ENCODE measurements at places on chromosomes 7 and 10.

DNA sequence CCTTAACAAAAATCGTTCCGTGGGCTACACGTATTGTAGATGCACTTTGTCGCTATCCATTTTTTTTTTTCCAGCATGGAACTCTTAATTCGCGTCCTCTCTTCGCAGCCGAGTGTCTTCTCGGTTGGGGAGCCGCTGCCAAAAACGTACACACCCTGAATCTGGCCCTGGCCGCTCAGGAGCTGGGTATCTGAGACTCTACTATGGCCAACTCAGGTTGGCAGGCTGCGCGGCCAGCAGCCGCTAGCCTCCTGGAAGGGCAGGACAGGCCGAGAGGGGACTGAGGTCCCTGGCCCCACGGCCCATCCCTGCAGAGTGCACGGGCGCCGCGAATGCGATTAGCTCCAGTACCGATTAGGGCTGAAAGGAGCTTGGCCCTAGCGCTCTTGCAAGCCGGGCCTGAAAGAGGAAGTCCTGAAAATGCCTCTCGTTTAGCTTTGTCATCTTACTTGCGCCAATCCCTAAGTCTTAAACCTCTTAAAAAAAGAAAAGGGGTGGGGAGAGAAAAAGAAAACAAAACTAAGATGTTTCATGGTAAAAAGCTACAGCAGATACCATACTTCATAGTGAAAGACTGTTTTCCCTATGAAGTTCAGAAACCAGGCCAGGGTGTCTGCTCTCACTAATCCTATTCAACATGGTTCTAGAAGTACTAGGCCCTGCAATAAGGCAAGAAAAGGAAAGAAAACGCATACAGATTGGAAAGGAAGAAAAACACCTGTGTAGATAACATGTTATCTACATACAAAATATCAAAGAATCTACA is 113.2 kb upstream of the RHEB start:
- DNase-seq: peak; percentile 9

- DNase-seq: no peak
These were observed 112.1 kb downstream of the FAM53B start for GRCh38 chr10:124632064-124632531.

- DNase-seq: no peak
These were observed 42.8 kb upstream of the TNS3 start for GRCh38 chr7:47624689-47625088.

DNA sequence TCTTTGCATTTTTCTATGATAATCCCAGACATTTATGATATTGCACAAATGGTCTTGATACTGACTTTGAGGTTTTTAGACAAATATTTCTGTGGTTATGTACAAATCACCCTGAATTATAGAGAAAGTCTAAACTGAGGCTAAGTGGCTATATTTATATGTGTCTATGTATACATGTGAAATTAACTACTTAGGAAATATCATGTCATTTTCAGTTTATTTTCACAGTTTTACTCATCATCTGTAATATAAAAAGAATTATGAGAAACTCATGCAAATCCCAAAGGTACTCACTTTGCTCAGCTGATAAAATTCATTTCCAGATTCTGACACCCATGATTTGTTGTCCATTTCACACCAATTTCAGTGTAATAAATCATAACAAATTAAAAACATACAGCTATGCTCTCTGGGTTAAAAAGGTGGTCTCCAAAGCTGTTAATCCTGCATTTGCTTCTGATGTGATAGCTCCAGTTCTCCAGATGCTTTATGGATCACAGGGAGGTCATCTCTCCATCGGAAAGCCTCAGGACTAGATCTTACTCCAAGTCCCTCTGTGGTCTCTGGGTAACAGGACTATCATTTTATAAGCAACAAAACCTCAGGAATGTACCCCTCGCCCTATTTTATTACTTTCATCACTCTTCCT is 673.9 kb downstream of the PARD3 start:
- DNase-seq: no peak

- no peak for DNase-seq
These were observed 10.1 kb downstream of the GDF2 start for GRCh38 chr10:47332371-47332770.

- no peak for DNase-seq
These were observed 139.3 kb downstream of the CDCA7L start for GRCh38 chr7:21806388-21806787.

GRCh38 chr10:4294996-4295792 is 510.2 kb upstream of the KLF6 start:
- no peak for DNase-seq

GRCh38 chr10:129171812-129172211 is 295.2 kb upstream of the MGMT start:
- no peak for DNase-seq

DNA sequence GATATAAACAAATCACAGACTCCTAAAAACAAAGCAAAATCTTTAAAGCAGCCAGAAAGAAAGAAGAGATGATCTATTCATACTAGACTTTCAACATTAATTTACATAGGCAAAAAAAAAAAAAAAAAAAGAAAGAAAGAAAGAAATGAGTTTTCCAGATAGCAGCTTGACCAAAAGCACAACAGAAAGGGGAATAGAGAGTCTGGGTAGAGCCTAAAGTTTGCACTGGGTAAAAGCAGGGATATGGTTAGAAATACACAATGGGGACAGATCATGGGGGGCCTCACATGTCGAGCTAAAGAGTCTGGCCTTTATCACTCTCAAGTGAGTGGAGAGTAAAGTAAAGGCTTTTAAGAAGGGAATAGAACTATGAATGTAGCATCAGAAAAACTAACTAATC is 169.8 kb downstream of the SGMS1 start:
- DNase-seq: no peak

GRCh38 chr10:93820434-93820833 is 62.7 kb downstream of the LGI1 start:
- no peak for DNase-seq

- no peak for DNase-seq
These were observed 11.4 kb upstream of the TACR2 start for GRCh38 chr10:69428165-69428564.

DNA sequence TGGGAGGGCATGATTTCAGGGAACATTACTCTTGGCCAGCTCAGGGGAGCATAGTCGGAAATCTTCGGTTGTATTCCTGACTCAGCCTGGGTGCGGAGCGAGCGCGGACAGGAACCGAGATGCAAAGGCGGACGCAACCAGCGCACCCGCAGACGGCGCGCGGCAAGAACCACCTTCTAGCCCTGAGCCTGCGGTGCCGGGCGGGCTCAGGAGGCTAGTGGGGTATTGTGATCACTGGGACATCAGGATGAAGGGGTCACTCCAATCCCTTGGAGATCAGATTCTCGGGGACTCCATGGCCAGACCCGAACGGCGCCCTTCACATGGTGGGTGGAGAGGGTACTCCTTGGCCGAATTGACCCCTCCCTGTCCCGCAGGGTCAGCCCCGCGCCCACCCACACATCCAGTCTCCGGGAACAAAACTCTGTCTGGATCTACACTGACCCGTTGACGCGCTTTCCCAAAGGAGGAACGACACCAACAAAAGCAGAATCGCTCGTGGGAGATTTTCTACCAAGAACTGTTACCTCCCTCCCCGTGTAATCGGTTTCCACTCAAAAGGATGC is 730.5 kb downstream of the ZWINT start:
- DNase-seq: no peak

DNA sequence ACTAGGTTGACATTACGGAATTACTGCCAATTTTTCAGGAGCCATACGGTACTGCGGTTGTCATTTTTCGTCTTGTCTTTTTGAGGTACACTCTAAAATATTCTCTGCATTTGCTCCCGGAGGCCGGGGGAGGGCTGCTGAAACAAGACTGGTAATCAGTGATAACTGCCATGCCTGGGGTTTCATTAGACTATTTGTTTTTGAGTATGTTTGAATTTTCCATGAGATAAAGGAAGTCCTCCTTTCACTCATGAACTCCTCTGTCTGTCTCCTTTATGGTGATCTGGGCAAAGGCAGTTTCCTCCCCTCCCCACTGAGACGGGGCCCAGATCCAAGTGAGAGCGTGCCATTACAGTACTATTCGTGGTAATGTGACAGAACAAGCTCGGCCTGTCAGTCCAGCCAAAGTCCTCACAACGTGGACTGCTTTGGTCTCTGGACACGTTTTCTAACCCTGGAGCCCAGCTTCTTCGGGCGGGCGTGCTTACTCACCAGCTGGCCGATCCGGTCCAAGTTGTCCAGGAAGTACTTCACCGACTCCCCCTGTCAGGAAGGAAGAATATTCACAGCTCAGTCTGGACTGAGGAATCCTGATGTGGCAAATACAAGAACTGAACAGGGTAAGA is 45.1 kb downstream of the AMZ1 start:
- no peak for DNase-seq

GRCh38 chr10:15704581-15704968 is 15.1 kb downstream of the ITGA8 start:
- DNase-seq: no peak

DNA sequence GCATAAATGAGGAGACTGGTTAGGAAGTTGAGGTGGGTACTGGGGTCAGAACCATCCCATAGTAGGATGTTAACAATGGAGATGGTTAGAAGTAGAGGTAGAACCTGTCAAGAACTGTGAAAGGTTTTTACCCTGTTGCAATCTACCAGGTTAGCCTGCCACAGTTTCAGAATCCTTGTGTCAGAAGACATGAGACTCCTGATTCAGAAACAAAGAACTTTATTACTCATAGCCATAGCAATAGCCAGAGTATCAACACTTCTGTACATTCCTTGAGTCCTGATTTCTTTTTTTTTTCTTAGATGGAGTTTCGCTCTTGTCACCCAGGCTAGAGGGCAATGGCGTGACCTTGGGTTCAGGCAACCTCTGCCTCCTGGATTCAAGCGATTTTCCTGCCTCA is 200.9 kb downstream of the GRM3 start:
- DNase-seq: no peak

DNA sequence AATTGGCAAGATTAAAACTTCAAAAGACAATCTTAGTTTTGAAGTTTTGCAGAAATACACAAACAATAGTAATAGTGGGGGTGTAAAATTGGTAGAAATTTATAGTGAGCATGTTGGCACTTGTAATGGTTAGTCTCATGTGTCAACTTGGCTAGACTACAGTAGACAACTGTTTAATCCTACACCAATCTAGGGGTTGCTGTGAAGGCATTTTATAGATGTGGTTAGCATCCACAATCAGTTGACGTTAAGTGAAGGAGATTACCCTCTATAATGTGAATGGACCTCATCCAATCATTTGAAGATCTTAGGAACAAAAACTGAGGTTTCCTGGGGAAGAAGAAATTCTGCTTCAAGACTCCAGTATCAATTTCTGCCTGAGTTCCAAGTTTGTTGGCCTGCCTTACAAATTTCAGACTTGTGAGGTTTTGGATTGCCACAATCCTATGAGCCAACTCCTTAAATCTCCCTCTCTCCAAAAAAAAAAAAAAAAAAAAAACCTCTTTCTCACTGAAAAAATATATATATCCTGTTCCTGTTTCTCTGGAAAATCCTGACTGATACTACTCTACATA is 531.6 kb upstream of the IGFBP3 start:
- no peak for DNase-seq

GRCh38 chr10:4763960-4764428 is 62.0 kb upstream of the AKR1E2 start:
- no peak for DNase-seq

- DNase-seq: no peak
These were observed 535.2 kb downstream of the PHTF2 start for GRCh38 chr7:78333530-78334425.

DNA sequence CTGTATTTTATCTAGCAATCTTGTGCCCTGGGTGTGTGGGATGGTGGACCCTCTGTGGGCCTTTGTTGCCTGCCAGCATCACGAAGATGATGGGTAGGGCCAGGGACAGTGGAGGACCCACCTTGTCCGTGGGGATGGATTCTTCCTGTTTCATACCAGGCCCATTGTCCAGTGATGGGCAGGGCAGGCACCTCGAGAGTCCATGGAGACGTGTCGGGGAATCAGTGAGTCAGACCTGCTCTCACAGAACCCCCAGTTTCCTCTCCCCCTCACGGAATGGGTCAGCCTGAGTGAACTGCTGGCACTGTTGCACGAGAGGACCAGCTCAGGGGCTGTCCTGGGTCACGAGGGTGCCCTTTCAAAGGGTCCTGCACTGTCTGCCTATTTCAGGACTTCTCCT is 401.2 kb downstream of the RPS24 start:
- DNase-seq: no peak

DNA sequence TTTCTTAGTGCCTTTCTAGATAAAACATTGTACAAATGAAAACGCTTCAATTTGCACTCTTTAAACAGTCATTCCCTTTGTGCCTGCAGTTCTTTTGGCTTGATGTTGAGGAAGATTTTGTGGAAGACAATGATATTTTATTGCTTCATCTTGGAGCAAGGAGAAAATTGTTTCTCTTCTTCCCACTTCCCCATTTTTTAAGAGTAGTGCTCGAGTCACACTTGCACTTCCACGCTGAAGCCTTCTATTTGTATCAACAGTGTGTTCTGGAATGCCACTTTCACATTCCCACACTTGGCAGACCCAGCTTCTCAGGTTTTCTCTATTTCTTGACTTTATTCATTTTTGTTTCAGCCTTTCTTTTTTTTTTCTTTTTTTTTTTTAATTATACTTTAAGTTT is 369.3 kb downstream of the PAXIP1 start:
- no peak for DNase-seq

DNA sequence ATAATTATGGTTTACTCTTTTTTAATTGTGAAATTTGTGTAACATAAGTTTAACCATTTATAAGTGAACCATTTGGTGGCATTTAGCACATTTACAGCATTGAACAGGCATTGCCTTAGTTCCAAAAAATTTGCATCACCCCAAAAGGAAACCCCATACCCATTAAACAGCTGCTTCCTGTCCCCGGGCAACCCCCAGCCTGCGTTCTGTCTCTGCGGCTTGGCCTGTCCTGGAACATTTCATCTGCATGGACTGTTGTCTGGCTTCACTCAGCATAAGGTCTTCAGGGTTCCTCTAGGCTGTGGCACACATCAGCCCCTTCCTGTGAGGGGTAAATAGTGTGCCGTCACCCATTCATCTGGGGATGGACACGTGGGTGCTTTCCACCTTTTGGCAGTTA is 6.9 kb downstream of the RET start:
- DNase-seq: no peak

DNA sequence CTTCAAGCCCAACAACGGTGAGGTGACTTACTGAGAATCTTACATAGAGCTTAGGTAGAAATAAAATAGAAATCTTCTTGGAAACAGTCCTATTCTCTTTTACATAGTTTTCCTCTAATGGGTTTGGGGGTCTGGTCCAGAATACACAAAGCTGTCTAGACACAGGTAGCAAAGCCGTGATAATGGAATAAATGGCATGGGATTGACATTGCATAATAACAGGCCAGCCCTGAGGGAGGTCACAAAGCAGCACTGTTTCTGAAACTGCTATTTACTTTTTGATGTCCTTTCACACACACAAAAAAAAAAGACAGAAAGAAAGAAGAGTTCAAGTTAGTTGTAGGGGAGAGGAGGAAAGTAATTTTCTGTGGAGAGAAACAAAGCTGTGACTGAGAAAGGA is 364.8 kb upstream of the SORCS1 start:
- DNase-seq: no peak

GRCh38 chr7:133869556-133869955 is 257.6 kb upstream of the LRGUK start:
- DNase-seq: no peak

- DNase-seq: no peak
These were observed 1.5 kb downstream of the GIMAP8 start for GRCh38 chr7:150451833-150452461.

GRCh38 chr7:13217768-13218167 is 530.3 kb downstream of the ARL4A start:
- no peak for DNase-seq

GRCh38 chr10:627032-627992 is 62.2 kb downstream of the DIP2C start:
- no peak for DNase-seq

GRCh38 chr7:122143751-122144711 is at the start of gene AASS:
TSS of gene AASS (minus strand) at chr7:122144249. CDS start at chr7:122133726, 10,523 bp downstream.
- peak; percentile 61 for DNase-seq
